ENCODE measurements at places on chromosomes 16 and 17.

DNA sequence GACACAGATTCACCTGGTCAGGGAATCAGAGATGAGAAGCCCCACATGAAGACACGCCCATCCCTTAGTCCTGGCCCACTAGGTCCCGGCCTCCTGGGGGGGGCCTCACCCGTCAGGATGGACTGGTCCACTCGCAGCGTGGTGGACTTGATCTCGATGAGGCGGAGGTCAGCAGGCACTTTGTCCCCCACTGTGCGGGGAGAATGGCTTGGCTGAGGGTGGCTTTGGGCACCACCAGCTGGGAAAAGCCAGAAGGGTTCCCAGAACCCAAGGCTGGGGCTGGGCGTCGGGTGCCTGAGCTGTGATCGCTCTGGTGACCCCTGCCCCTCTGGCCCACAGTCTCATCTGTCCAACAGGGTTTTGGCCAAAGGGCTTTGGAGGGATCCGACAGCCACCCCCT, 13.7 kb downstream of the ATP2A3 start:
- DNase-seq: no peak

DNA sequence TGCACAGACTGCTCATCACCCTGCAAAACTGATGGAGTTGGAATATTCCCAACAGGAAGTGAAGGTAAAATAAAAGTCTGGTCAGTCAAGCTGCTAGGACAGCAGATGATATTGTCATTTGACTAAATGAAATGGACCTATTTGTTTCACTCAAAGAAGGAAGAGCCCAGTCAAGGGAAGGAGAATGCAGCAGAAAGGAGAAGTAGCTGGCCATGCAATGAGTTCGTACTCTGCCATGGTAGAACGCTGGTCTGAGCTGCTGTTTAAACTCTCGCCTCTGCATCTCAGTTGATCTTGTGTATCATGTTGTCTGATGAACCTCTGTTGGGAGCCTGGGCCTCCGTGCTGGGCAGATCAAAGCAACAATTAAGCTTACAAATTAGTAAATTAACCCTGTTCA, 15.6 kb upstream of the YPEL2 start:
- no peak for DNase-seq

DNA sequence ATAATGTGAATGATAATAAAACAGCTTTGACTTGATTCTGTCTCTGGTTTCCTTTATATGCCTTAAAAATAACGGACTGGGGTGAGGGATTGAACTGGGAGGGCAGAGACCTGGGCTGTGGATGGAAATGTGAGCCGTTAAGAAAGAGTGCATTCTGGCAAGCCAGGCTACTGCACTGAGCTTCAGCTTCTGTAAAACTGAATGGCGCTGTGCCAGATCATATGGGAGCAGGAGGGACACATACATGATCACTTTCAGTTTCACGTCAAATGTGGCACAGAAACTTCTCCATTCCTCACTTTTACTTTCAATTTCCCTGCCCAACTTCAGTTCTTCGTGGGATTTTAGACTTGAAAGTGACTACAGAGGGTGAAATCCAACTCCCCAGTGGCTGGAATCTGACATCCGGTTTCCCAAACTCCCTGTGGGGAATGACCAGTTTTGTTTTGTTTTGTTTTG, 1.1 kb downstream of the MT2A start:
- DNase-seq: no peak

GRCh38 chr16:48124266-48124665, 31.5 kb downstream of the ABCC12 start:
- DNase-seq: no peak
